ENCODE measurements at places on chromosomes 2 and 18. TPM values are rescaled to one million over a fixed set of nuclear protein-coding genes. Genes with fewer than 3 reads are reported as not detected.

DNA sequence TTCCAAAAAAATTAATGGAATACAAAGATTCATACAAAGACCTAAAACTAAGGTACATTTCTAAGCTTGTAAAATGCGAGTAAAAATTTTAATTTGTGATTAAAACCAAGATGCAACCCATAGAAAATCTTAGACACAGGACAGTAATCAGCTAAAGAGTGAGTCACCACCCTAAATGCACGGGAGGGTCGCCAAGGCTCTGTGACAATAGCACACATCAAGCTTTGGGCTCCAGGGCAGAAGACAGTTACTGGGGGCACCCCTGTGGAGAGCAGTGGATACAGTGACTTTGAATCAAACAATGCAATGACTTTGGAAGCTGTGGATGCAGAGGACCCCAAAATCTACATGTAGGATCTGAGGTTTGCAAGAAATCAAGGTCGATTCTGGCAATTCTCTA is 7.5 kb downstream of the FLACC1 start:
- no peak for DNase-seq

DNA sequence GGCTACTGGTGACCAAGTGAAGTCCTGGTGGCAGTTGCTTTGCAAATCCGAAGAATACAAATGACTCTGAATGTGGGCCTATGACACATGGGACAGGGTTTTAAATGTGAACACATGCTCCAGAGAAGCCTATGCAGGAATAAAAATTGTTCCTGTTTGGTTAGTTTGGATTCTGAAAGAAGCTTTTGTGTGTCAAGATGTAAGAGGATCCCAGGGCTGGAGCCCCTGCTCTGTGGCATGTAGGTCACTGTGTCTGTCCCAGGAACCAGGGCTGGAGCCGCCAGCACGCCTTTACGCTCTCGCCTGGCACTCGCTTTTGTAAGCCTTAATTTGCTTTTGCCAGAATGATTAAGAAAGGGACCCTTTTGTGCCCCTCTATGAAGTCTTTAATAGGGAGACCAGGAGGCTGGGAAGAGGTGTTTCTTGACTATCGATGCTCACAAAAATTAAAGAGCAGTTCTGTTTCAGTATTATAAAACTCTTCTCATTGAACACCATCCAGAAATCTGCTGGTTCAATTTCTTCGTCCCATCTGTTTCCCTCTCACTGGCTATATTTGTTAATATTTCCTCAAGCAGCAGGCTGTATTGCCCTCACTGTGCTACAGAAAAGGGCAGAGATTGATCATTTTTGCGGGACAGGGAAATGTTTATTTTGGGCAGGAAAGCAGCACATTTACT is 532.7 kb upstream of the POU3F3 start:
- no peak for DNase-seq

DNA sequence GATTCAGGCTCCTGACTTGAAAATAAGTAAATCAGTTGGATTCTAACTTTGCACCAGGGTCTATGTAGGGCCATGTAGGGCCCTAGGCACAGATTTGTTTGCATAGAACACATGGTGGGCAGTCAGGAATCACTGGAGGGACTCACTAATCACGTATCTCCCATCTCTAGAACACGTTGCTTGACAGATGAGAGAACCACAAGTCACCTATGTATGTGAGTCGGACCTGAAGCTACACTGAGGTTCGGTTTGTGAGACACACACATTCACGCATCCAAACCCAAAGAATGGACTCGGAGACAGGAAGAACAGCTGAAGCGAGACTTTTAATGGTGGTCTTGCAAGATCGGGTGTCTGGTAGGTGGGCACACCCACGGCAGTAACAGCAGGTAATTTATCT is 157.0 kb downstream of the ZNF516 start:
- DNase-seq, result no peak

GRCh38 chr2:233793465-233794127 is 15.5 kb downstream of the MROH2A start:
- no peak for DNase-seq

DNA sequence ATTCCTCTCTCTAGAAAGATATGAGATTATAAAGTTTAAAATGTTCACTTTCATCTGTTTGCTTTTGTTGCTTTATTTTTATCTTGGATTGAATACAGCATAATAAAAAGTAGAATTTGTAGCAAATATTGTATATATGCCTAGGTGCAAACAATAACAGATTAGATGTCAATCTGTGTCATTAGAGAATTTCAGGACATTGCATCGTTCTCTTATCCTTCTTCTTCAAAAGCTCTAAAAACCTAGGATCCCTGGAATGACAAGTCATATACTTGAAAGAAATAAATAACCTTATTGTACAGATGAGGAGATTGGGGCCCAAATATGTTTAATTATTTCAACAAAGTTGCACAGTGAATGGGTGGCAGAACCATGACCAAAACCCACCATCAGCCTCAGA is 102.8 kb upstream of the BZW1 start:
- DNase-seq, result no peak

- DNase-seq, result no peak
Observed at GRCh38 chr18:26438980-26439379, 109.4 kb downstream of the KCTD1 start.

- no peak for DNase-seq
Observed at GRCh38 chr2:218924757-218925156, 34.7 kb upstream of the CDK5R2 start.

DNA sequence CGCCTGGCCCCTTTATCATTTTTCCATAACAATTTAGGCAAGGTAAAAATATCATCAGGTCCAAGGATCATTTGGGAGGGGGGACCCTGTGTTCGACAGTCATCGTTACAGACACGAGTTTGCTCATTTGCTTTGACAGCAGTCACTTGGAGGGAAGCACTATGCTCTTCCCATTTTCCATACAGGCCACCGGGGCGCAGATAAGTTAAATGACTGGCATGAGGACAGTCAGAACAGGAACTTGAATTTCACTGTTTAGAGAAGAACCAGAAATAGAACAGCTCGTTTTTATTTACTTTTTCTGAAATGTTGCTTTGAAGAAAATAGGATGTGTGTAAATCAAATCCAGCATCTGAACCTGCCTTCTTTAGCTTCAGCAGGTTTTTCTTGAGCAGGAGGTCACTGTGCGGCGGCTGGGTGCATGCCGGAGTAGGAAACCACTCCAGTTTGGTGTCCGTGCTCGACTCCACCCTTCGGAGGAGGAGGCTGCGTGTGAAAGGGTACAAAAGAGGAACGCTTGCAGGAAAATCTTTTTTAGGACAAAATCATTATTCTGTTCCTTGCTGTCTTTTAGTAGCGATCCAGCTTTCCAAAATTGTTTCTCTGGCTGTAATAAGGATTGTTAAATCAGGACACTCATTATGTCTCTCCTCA is 15.2 kb downstream of the NPAS2 start:
- no peak for DNase-seq

- peak; percentile 87 for DNase-seq
Observed at GRCh38 chr18:49725809-49726674, 87.3 kb downstream of the ACAA2 start.

- no peak for DNase-seq
Observed at GRCh38 chr18:32104516-32104915, 12.8 kb downstream of the RNF138 start.

DNA sequence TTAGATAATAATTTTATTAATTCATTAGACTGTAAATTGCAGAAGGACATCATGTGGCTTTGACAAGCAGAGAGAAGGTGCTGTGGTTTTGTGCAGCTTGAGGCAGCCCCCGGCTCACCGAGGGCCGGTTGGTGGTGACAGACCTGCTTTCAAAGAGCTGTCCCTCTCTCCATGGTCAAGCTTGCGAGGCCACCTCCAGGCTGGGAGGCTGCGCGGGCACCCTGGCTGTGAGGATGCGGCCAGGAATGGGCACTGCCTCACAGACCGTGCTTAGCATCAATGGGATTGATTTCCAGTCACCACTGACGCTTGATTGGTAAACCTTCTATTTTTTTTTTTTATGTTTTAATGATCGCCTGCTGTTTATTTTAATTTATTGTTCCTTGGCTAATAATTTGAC is 690.9 kb downstream of the GALR1 start:
- DNase-seq, result no peak

GRCh38 chr2:189751080-189751658 is 11.4 kb downstream of the OSGEPL1 start:
- DNase-seq, result peak; percentile 6

Gene CLEC4F
- polyA plus RNA-seq, result not detected

Gene AMER3
- not detected for polyA plus RNA-seq

Data from muscle of arm (tissue), 14 donors.